Sigmoid colon (tissue), 7 donors: ENCODE measurements at places on chromosomes 5 and 9. TPM values are rescaled to one million over a fixed set of nuclear protein-coding genes. Genes with fewer than 3 reads are reported as not detected.
A peak's percentile ranks its signal among the peaks of the same experiment; 100 is the strongest.

- H3K4me1 ChIP-seq = no peaks in the 10 kb centered on the region
- no peaks in the 10 kb centered on the region for H3K36me3 ChIP-seq
- no peak for DNase-seq
- H3K27me3 ChIP-seq = no peaks in the 10 kb centered on the region
- H3K27ac ChIP-seq = peak overlapping the region; percentile 20
Observed at GRCh38 chr5:82388181-82388580, 110.0 kb upstream of the RPS23 start.

- H3K4me3 ChIP-seq = no peak overlapping the region
- H3K27me3 ChIP-seq = peaks cover 27% of the 10 kb centered on the region
- no peaks in the 10 kb centered on the region for H3K4me1 ChIP-seq
- H3K27ac ChIP-seq = no peak overlapping the region
- no peak for DNase-seq
Observed at GRCh38 chr9:112887381-112887780, 3.3 kb downstream of the SLC46A2 start.

GRCh38 chr5:78137290-78137689, 157.2 kb downstream of the AP3B1 start:
- peaks cover 19% of the 10 kb centered on the region for H3K36me3 ChIP-seq
- H3K27ac ChIP-seq = no peak overlapping the region
- no peak for DNase-seq
- H3K4me3 ChIP-seq = no peak overlapping the region
- no peaks in the 10 kb centered on the region for H3K4me1 ChIP-seq
- H3K27me3 ChIP-seq = no peaks in the 10 kb centered on the region

DNA sequence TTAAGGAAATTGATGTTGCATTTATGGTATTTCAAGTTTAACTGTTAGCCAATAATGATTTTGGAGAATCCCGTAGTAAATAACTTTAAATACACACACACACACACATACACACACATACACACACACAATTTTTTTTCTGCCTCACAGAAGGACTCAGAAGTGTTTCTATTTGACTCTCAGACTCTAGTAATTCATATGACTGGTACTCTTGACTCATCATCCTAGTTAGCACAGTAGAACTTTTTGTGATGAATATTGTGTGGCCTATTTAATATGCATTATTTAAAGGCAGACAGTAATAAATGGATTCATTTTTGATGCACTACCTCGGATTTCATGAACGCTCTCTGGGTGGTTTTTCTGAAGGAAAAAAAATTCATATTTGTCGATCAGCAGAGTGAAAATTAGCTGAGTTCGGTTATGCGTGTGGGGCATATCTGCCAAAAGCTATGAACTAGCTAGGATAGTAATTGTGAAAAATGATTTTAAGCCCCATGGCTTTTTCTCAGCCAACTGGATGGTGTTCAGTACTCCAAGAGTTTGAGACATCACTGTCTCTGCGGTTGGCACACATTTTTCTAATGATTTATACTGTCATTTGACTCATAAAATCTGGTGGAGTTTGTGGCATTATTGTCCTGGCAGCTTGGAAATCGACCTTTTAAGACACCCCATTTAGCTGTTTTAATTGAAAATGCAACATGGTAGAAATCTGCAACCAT, 102.2 kb downstream of the PCSK5 start:
- no peaks in the 10 kb centered on the region for H3K27me3 ChIP-seq
- DNase-seq = no peak
- no peak overlapping the region for H3K27ac ChIP-seq
- no peaks in the 10 kb centered on the region for H3K4me1 ChIP-seq
- H3K36me3 ChIP-seq = no peaks in the 10 kb centered on the region

DNA sequence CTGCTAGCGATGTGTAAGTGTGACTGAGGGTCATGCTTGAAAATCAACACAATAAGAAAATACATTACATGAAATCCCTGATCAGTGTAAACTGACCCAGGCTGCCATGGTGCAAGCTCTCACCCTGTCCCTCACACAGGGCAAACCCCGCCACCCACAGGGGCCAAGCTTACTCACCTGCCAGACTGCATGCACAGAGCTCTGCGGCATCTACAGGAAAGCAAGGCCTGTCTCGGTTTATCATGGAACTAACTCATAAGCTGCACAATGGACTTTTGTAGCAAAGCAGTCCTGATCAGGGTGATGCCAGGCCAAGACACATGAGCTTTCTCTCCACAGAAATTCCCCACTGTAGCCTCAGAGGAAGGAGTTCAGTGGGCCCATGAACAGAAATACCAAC, 9.7 kb downstream of the IPPK start:
- no peak for DNase-seq
- no peak overlapping the region for H3K4me3 ChIP-seq
- H3K36me3 ChIP-seq = no peaks in the 10 kb centered on the region
- peaks cover 8% of the 10 kb centered on the region for H3K4me1 ChIP-seq

DNA sequence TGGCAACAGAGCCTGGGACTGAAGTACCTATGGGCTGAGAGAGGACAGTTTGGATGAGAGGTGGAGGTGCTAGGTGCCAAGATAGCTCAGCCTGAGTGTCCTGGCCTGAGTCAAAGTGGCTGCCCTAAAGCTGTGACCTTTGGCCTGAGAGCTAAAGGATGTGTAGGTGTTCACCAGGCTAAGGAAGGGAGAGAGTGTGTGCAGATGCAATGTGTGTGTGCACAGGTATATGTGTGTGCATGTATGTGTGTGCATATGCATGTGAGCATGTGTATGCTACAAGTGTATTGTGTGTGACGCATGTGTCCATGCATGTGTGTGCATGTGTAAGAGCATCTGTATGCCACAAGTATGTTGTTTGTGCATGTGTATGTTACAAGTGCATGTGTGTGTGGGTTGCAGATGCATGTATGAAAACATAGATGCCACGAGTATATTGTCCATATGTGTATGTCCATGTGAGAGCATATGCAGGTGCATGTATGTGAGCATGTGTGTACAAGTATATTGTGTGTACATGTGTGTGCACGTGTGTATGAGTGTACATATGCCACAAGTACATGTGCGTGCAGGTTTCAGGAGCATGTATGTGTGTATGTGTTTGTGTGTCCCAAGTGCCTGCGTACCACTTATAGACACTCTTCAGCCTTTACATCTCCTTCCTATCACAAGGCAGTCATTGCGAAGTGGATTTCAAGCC, 102.6 kb downstream of the SH3TC2 start:
- DNase-seq = peak; percentile 14
- H3K27me3 ChIP-seq = no peaks in the 10 kb centered on the region
- no peak overlapping the region for H3K4me3 ChIP-seq
- no peak overlapping the region for H3K27ac ChIP-seq
- H3K4me1 ChIP-seq = peaks cover under 1% of the 10 kb centered on the region

- peak overlapping the region; percentile 94 for H3K27ac ChIP-seq
- peak; percentile 68 for DNase-seq
- H3K27me3 ChIP-seq = no peaks in the 10 kb centered on the region
- peak overlapping the region; percentile 57 for H3K4me3 ChIP-seq
Observed at GRCh38 chr9:131739133-131739958, 530 bp downstream of the RAPGEF1 start.

- DNase-seq = no peak
- H3K4me1 ChIP-seq = no peaks in the 10 kb centered on the region
- H3K36me3 ChIP-seq = peaks cover 5% of the 10 kb centered on the region
- no peak overlapping the region for H3K27ac ChIP-seq
- H3K27me3 ChIP-seq = no peaks in the 10 kb centered on the region
- no peak overlapping the region for H3K4me3 ChIP-seq
Observed at GRCh38 chr9:117707561-117707960, 3.4 kb downstream of the TLR4 start.

DNA sequence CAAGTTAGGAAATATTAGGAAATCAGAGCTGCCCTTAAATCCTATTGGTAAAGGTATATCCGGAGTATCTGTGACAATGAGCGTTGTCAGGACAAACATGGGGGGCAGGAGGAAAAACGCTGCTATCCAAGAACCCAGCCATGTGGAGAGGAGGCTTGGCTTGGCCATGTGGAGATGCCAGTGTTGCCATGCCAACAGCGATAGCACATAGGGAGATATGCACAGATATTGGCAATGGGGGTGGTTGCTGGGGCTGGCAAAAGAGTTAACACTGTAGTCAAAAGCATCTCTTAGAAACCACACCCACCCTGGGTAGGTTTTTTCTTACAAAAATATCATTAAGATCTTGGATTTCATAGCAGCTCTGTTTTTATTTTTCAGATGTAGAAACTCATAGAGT, 106.4 kb upstream of the ASTN2 start:
- no peak overlapping the region for H3K4me3 ChIP-seq
- DNase-seq = no peak
- H3K4me1 ChIP-seq = no peaks in the 10 kb centered on the region
- no peaks in the 10 kb centered on the region for H3K36me3 ChIP-seq
- no peaks in the 10 kb centered on the region for H3K27me3 ChIP-seq
- no peak overlapping the region for H3K27ac ChIP-seq

DNA sequence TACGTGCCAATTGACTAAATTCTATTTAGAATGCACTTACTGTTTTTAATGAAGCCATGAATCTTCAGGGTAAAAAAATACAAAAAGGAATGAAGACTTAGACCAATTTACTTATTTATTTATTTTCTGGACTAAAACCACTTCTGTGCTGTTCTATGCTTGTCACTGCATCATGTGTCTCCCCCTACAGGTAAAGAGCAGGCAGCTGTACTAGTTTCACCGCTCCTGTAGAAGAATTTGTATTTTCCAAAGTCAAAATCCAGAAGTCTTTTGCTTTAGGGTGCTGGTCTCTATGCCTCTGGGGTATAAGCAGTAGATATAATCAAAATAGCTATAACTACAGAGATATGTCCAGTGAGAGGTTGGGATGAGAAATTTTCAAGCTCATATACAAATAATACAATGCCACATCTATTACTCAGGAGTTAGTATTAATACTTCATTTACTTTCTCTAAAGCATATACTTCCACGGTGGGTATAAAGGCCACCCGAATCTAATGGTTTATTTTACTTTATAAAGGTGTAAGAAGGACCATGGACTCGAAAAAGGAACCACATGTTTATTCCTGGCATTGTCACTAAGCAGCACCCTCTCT, 591.5 kb downstream of the RAB3C start:
- no peak for DNase-seq
- no peaks in the 10 kb centered on the region for H3K27me3 ChIP-seq
- H3K4me3 ChIP-seq = no peak overlapping the region
- H3K4me1 ChIP-seq = peaks cover 22% of the 10 kb centered on the region

- H3K4me1 ChIP-seq = peaks cover 6% of the 10 kb centered on the region
- no peaks in the 10 kb centered on the region for H3K36me3 ChIP-seq
- DNase-seq = no peak
- no peak overlapping the region for H3K4me3 ChIP-seq
- H3K27me3 ChIP-seq = no peaks in the 10 kb centered on the region
Observed at GRCh38 chr5:181197326-181197951, 7.6 kb downstream of the TRIM7 start.

DNA sequence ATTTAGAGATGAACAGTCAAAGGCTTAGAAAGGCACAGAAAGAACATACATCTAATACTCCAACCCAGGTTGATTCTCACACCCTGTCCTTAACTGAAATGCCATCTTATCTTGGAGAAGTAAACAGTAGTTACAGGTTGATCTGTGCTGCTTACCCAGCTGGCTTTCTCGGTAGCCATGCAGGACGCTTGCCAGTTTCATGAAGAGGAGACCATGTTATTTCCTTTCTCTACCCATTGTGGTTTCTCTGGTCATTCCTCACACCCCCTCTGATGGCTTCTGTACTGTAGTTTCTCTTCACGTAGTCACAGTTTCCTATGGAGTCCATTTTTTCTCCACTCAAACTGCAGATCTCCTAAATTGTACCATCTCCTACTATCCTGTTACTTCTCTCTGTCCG, 206.0 kb downstream of the SGCD start:
- no peak for DNase-seq
- H3K4me3 ChIP-seq = no peak overlapping the region
- H3K27me3 ChIP-seq = no peaks in the 10 kb centered on the region

DNA sequence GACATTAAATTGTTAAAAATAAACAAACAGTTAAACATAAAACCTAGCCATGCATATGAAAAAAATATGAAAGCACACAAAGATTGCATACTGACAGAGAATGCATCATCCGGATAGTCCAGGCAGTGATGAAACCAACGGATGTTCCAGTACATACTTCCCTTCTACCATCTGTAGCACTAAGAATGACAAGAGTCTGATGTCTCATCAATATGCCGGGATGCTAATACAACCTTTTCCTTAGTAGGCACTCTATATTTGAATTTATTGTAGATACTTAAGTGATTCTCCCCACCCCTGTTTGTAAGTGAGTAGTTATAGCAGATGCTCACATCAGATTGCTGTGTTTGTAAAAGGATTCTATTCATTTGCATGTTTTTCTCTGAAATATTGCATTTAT, 571.2 kb upstream of the WWC1 start:
- H3K36me3 ChIP-seq = no peaks in the 10 kb centered on the region
- DNase-seq = no peak
- no peak overlapping the region for H3K27ac ChIP-seq
- no peak overlapping the region for H3K4me3 ChIP-seq
- H3K27me3 ChIP-seq = no peaks in the 10 kb centered on the region
- H3K4me1 ChIP-seq = no peaks in the 10 kb centered on the region

DNA sequence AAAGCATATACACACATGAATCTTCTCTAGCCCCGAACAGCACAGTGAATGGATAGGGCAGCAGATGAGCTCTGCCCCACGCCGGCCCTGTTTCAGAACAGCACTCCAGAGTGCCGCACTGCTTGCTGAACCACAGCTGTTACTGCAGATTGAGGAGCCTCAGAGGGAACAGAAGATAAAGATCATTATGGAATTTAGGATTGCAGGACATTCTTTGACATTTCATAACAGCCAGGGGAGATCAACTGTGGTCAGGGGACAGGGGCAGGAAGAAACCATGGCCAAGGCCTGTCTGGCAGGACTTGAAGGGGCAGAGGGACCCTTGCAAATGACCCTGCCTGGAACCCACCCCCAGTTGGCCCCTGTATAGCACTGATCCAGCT, 20.6 kb downstream of the IRF1 start:
- H3K27ac ChIP-seq = peak overlapping the region; percentile 2
- no peaks in the 10 kb centered on the region for H3K4me1 ChIP-seq
- H3K36me3 ChIP-seq = peaks cover 13% of the 10 kb centered on the region
- DNase-seq = peak; percentile 54
- H3K4me3 ChIP-seq = no peak overlapping the region

GRCh38 chr9:130050462-130050861, 3.2 kb upstream of the GPR107 start:
- no peak for DNase-seq
- no peak overlapping the region for H3K27ac ChIP-seq
- H3K27me3 ChIP-seq = no peaks in the 10 kb centered on the region
- H3K4me1 ChIP-seq = peaks cover 35% of the 10 kb centered on the region
- H3K36me3 ChIP-seq = no peaks in the 10 kb centered on the region

DNA sequence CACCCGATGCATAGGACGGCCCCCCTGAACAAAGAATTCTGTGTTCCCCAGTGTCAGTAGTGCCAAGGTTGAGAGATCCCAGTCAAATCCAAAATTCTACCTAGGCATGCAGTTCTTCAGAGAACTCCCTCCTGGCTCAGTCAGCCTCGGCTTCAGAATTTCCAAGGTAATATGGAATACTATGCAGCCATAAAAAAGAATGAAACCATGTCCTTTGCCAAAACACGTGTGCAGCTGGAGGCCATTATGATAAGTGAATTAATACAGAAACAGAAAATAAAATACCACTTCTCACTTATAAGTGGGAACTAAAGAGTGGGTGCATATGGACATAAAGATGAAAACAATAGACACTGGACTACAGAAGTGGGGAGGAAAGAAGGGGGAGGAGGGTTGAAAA, 87.1 kb upstream of the TRIO start:
- no peak overlapping the region for H3K27ac ChIP-seq
- DNase-seq = no peak
- H3K4me1 ChIP-seq = no peaks in the 10 kb centered on the region
- no peaks in the 10 kb centered on the region for H3K27me3 ChIP-seq
- no peaks in the 10 kb centered on the region for H3K36me3 ChIP-seq
- H3K4me3 ChIP-seq = no peak overlapping the region

DMAC1 gene
- 17.2 TPM for total RNA-seq

GRXCR2 gene
- total RNA-seq = not detected

SLC27A6 gene
- 0.71 TPM for total RNA-seq

PCDHGA10 gene
- 11.5 TPM for total RNA-seq

NDUFS4 gene
- 136 TPM for total RNA-seq

KIAA1958 gene
- 8.0 TPM for total RNA-seq

CDC20B gene
- not detected for total RNA-seq
